ENCODE measurements at places on chromosomes 3 and 15. TPM values are rescaled to one million over a fixed set of nuclear protein-coding genes. Genes with fewer than 3 reads are reported as not detected.

SKOR1 gene
- total RNA-seq = 3.0 TPM

- DNase-seq = no peak
- H3K36me3 ChIP-seq = no peaks in the 10 kb centered on the region
- H3K27ac ChIP-seq = no peak overlapping the region
- no peaks in the 10 kb centered on the region for H3K4me1 ChIP-seq
These were observed 137.4 kb downstream of the GAP43 start for GRCh38 chr3:115760716-115761115.

- H3K27me3 ChIP-seq = no peaks in the 10 kb centered on the region
- H3K4me1 ChIP-seq = peaks cover 3% of the 10 kb centered on the region
- H3K27ac ChIP-seq = peak overlapping the region; percentile 77
- no peaks in the 10 kb centered on the region for H3K36me3 ChIP-seq
These were observed 261.8 kb upstream of the CBLB start for GRCh38 chr3:106130384-106131198.

DNA sequence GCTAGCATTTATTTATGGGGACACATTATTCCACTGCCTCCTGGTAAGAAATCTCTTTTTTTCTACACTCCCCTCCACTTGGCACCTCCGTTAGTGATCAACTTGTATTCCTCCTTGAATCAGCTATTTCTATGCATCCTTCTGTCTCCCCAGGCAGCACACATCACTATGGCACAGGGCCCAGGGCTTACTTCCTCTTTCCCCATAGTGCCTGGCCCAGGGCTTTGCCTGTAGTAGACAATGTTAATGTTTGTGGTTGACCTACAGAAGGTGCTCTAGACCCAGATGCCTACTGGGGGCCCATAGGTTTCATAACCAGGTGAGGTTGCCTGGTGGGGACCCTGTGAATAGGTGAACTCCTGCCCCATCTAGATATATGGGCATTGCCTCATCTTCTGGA, 44.9 kb downstream of the EPHB1 start:
- no peaks in the 10 kb centered on the region for H3K27me3 ChIP-seq
- H3K4me3 ChIP-seq = no peak overlapping the region
- DNase-seq = no peak
- H3K27ac ChIP-seq = no peak overlapping the region

VIPR1 gene
- 1.4 TPM for total RNA-seq

GRCh38 chr3:60579734-60580133, 671.5 kb downstream of the FHIT start:
- H3K27ac ChIP-seq = no peak overlapping the region
- DNase-seq = no peak
- no peaks in the 10 kb centered on the region for H3K36me3 ChIP-seq
- H3K4me3 ChIP-seq = no peak overlapping the region
- no peaks in the 10 kb centered on the region for H3K4me1 ChIP-seq
- H3K27me3 ChIP-seq = peaks cover 2% of the 10 kb centered on the region

- peaks cover 11% of the 10 kb centered on the region for H3K4me1 ChIP-seq
- H3K36me3 ChIP-seq = no peaks in the 10 kb centered on the region
- peak; percentile 36 for DNase-seq
- H3K27ac ChIP-seq = peak overlapping the region; percentile 53
- H3K27me3 ChIP-seq = no peaks in the 10 kb centered on the region
- H3K4me3 ChIP-seq = no peak overlapping the region
These were observed 41.1 kb downstream of the LYZL4 start for GRCh38 chr3:42369304-42369703.

- DNase-seq = no peak
- H3K36me3 ChIP-seq = no peaks in the 10 kb centered on the region
- H3K4me1 ChIP-seq = no peaks in the 10 kb centered on the region
- no peak overlapping the region for H3K4me3 ChIP-seq
- no peaks in the 10 kb centered on the region for H3K27me3 ChIP-seq
These were observed 22.8 kb upstream of the GOLM2 start for GRCh38 chr15:44265757-44266156.

Data from spinal cord (tissue), 10 donors.